ENCODE measurements at places on chromosomes 6 and 20.

- DNase-seq: no peak
These were observed 181.4 kb downstream of the TBX18 start for GRCh38 chr6:84582997-84583396.

- no peak for DNase-seq
These were observed 367 bp upstream of the PCIF1 start for GRCh38 chr20:45934046-45934585.

DNA sequence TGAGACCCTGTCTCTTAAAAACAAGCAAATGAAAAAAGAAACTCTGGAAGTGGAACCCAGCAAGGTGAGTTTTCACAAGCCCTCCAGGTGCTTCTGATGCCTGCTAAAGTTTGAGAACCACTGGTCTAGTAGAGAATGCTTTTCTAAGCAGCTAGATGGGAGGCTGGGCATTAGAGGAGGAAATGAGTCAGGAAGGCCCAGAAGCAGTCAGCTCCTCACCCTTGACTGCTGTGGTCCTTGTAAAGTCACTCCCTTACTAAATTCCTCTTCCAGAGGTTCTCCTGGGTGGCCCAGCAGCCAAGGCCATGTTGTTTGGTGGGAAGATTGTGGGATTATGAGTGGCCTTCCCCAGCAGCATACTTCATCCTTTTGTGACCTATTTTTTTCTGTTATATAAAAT, 52.0 kb upstream of the FYN start:
- DNase-seq: no peak

DNA sequence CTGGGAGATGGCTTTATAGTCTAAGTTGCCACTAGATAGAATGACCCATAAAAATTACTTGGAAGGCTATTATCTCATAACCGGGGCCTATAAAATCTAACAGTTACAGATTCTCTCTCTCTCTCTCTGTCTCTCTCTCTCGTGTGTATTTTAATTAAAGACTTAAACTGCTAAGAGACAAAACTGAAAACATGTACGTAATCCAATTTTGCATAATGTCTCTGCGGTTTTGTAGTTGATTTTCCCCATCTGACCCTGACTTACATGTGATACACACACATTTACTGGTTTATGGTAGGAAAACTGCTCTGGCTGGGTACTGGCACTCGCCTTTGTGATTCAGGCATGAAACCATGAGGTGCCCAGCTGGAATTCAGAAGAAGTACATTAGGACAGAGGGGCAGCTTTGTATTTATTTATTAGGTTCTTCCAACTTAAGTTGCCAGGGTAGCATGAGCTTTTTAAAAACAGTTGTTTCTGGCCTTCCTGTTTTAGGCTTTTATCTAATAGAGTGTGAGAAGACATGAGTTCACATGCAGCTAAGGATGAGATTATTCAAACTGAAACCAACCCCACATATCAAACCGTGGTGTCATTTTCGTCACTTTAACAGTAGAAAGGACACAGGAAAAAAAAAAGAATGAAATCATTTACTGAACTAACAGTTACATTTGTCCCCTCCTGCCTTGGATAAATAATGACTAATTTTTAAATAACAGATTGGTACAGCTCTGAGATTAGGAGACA, 182.5 kb downstream of the GMPR start:
- no peak for DNase-seq

DNA sequence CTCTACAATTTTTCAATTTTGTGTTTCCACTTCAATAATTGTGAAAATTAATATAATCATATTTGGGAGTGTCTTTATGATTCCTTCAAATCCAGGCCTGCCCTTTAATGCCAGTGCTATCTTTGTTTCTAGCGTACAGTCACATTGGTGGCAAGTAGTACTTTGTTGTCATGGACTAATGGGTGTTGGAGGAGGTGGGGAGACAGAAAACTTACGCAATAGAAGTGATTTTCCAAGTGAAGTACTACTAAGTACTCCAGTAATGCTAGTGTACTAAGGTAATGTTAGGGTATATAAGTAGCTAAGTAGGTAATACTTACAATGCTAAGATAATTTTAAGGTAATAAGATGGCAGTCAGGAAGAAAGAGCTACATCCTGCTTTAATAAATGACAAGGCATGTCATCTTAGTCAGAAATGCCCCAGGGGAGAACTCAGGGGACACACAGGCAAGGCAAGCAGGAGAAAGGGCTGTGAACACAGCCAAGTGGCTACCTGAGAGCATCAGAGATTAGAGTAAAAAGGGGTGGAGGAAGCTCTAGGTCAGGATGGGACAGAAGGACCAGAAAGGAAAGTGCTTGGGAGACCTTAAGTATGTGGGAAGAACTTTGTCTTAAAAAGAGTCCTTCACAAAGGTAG, 217.2 kb upstream of the PRDM1 start:
- no peak for DNase-seq

- DNase-seq: no peak
These were observed 70.1 kb downstream of the ISM1 start for GRCh38 chr20:13291157-13291556.

GRCh38 chr6:25137480-25137879, 141.7 kb upstream of the CARMIL1 start:
- no peak for DNase-seq

DNA sequence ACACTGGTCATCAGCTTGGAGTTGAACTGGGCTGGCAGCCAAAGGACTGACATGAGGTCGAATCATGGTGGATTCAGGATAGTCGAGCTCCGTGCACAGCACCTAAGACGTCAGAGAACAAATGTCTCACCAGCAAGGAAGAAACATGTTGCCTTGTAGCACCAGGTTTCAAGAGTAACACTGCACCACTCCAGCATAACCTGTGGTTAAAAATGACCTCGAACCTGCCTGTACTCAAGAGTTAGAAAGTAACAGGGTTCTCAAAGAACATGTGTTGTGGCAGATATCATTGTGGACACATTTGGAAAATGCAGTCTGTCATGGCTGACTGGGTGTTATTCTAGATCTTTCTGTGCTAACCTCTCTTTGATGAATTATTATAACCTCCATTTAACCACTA, 511.6 kb downstream of the CDH26 start:
- DNase-seq: no peak

DNA sequence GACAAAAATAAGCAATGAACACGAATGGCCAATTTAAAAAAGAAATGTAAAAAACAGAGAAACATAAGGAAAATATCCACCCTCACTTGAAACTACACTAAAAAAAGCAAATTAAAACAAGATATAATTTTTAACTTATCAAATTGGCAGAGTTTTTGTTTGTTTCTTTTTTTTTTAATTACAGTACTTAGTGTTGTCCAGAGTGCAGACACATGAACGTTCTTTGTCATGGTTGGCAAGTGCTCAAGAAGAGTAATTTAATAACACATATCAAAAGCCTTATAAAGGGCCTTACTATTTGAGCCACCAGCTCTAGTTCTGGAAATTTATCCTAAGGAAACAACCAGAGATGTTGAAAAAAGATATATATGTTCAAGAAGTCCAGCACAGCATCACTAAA, 142.3 kb downstream of the ATXN1 start:
- DNase-seq: no peak

DNA sequence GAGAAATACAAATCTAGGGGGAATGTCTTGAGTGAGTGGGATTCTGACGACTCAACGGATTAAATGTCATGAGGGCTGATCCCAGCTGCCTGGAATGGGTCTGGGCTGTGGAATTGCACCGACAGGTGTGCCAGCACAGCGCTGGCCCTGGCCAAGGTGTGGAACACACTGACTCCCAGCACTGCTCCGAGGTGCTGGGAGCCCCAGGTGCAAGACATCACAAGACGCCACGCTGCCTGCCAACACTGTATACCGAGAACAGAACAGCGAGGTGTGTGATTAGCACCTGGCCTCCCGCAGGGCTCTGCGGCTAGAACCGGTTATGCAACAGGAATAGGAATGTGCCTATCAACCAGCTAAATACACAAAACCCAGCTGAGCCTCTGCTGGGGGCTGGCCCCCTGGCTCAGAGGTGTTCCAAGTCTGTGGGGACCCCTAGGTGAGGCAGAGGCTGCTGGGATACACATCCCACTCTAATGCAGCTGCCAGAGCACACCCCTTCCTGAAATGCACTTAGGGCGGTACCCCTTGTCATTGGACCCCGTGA, 24.8 kb upstream of the APMAP start:
- DNase-seq: no peak

- no peak for DNase-seq
These were observed 65.8 kb downstream of the BTBD9 start for GRCh38 chr6:38573801-38574395.

DNA sequence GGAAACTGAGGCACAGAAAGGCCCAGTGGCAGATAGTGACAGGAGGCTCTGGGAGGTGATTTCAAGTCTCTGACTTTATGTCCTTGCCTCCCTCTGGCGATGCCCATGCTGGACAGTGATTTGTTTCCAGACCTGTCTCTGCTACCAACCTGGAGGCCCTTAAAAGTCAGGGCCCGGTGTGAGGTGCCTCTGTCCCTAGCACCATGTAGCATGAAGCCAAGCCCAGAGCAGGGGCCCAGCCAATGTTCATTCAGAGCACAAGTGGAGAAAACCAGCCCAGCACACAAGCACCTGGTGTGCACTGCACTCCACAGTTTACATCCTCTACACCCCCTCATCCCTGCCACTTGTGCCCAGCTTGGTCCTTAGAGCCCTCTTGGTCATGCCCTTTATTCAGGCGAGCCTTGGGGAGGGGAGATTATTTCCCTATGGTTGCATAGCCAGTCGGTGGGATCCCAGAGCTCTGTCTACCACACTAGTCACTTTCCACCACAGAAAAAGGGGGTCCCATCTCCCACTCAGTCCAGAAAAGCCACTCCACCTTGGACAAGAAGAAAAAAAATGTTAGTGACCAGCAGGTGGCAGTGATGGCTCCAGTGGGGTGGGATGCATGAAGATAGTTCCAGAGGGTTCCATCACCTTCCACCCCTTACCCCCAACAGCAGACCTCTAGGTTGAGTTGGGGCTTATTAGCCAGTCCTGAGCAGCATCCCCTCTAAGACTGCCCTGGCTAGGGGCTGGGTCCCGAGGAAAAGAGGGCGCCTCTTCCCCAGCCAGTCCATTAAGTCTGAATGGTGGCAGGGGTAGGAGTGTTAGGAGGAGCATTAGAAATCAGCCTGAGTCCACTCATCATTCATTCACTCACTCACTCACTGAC, 30.9 kb downstream of the KIAA1755 start:
- DNase-seq: peak; percentile 2

- DNase-seq: no peak
These were observed 26.5 kb upstream of the ID1 start for GRCh38 chr20:31578448-31579138.

DNA sequence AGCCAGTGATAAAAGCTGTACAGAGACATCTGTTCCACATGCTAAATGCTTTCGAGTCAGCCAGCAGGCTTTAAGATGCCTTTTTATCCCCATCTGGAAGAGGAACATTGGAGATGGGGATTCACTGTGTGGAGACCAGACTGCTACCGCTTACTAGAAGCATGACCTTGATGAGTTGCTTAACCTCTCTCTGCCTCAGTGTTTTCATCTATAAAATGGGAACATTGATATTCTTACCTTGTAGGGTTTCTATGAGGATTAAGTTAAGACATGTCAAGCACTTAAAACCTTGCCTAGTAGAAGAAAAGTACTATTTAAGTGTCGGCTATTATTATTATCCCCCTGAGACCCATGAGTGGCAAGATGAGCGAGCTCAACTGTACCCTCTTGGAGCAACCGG, 165.3 kb upstream of the SNX9 start:
- DNase-seq: no peak

DNA sequence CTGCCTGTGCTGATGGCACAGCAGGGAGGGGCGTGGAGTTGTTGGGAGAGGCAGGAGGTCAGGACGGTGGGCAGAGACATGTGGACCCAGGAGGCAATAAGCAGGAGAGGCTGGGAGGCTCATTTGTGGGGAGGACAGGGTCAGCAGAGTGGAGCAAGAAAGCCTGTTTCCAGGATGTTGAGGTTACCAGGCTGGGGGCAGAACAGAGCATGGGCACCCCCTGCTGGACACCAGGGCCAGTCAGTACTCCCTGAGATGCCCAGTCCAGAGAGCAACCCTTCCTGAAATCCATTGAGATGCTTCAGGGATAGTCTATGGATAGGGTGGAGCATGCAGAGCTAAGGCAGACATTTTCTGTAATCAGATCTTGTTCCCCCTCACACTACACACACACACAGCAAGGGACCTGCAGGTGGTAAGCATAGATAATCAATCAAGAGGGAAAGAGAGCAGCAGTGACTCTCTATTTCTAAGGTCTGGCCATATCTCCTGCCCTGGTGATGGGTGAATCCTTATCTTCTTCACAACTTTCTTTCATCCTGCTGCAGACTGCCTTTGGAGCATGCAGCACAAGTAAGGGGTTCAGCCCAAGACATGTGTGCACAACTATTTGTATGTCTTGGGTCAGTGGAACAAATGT, 41.7 kb downstream of the MOCS1 start:
- DNase-seq: no peak

DNA sequence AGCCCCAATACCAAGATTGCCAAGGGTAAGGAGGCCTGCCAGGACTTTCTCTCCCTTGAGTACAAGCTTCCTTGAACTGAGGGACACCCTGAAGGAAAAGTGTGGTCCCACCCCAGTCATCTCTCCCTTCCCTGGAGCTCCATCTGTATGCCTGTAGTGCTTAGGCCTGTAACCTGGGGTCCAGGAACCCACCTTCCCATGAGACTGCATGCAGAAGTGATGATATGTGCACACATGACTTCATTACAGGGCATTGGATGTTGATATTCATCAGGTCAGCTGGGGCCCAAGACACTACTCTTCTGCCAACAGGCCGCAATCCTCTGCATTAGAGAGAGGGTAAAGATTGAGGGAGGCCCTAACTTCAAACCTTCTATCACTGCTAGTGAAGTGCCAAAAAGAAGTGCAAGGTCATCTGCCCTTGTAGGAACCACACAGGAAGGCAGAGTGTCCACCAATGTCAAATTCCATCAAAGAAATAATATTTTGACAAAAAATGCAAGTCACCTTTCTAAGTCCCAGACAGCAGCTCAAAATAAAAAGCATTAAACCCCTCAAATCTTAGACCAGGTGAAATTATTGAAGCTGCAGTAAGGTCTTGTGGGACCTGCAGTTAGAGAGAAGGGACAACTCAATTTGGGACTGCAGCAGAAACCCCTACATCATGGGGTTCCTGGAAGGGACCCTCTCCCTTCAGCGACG, 5.1 kb downstream of the HLA-F start:
- no peak for DNase-seq

GRCh38 chr6:111805511-111806164, 67.6 kb downstream of the FYN start:
- no peak for DNase-seq

- DNase-seq: no peak
These were observed 64.2 kb upstream of the SLC35B3 start for GRCh38 chr6:8499540-8499939.

GRCh38 chr6:25831532-25832306, at the start of gene SLC17A1:
Gene SLC17A1, minus strand, starts transcription at chr6:25832052. Its CDS starts 1,495 bp downstream, at chr6:25830557.
- DNase-seq: no peak

DNA sequence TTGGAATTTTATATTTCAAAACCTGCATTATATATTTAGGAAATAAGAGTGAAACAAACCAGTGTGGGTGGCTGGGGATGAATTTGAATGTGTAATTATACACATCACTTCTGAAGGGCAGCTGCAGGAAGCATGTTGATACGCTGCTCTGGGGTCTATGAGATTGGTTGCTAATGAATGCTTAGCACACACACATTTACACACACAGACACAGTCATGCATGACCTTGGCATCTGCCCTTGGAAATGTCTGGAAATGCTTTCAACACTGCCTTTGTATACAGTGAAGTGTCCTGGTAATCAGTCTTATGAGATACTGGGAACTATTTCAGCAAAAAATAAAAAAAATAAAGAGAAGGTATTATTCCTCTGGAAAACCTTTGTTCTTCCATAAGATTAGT, 83.4 kb downstream of the ELOVL4 start:
- DNase-seq: no peak

- DNase-seq: no peak
These were observed 443.8 kb upstream of the SPTLC3 start for GRCh38 chr20:12564979-12565378.

Measured in CMK (cell line).